ENCODE measurements at places on chromosomes 11 and 22.

GRCh38 chr22:40176921-40177737, 596 bp upstream of the TNRC6B start:
- no peak for DNase-seq

DNA sequence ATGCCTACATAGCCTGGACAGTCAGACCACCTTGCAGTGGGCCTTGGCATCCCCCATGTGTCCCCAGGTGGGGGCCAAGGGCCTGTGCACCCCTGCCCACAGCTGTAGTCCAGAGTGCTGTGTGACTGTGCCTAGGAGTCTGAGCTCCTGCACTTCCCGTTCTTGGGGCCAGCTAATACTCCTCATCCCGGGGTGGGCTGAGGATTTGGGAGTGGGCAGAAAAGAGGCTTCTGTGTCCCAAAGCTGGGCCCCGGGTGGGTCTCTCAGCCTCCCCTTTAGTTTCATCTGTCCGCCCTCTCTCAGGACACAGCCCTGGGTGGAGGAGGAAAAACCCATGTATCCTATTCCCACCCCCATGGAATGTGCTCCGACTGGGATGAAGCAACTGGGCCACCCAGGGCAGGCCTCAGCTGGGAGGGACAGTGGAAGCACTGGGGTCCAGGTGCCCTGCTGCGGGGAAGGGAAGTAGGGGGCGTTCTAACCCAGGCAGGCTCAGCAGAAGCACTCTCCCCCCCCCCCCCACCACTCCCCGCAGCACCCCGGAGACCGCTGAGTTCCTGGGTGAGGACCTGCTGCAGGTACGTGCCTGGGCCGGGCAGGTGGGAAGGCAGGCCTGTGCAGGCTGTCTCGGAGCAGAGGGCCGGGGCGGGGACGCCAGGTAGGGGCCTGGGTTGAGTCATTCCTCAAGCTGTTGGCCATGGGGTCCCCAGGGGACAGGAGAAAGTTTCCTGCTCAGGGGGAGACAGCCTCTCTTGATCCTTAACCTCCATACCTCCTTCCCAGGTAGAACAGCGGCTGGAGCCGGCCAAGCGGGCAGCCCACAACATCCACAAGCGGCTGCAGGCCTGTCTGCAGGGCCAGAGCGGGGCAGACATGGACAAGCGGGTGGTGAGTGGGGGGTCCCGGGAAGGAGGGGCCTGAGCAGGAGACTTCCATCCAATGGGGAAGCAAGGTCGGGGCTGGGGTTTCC, 1.4 kb downstream of the SH3BP1 start:
- DNase-seq, result no peak

- DNase-seq, result no peak
These were observed 213.5 kb downstream of the NTM start for GRCh38 chr11:131583938-131584337.

GRCh38 chr11:94142308-94143281, 14.0 kb downstream of the PANX1 start:
- DNase-seq, result no peak

DNA sequence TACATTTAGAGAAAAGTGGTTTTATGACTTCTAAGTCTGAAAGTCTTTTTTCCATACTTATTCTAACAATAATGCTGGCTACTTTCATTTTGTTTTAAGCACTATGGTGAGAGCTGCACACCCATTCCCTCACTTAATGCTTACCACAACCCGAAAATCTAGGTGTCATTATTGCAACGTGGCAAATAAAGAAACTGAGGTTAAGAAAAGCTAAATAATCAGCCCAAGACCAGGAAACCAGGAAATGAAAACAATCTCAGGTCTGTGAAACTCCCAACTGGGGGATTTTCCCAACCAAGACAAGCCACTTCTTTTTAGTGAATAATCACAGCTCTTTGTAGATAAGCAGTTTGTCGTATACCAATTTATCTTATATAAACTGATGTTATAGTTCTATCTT, 126.3 kb downstream of the SLC1A2 start:
- no peak for DNase-seq

- DNase-seq, result no peak
These were observed 33.3 kb upstream of the KCNJ11 start for GRCh38 chr11:17421781-17422180.

GRCh38 chr22:23915290-23915689, 21.1 kb downstream of the MIF start:
- DNase-seq, result no peak

DNA sequence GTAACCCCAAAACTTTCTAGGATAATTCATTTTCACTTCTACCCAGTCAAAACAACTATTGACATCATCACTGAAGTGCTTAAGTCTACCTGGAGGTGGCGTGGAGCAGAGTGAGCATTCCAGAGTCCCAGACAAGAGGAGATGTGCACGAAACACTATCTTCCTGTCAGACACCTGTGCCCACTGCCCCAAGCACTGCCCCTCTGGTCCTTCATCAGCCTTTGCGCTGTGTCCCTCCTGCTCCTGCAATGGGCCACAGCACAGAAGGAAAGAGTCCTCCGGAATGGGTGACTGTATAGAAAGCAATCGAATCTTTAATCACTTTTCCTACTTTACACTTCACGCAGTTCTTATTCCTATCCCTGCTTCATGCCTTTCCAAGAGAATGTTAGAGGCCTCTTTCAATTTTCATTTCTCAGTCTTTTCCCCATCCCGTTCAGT, 512 bp upstream of the GRIA4 start:
- peak; percentile 36 for DNase-seq

DNA sequence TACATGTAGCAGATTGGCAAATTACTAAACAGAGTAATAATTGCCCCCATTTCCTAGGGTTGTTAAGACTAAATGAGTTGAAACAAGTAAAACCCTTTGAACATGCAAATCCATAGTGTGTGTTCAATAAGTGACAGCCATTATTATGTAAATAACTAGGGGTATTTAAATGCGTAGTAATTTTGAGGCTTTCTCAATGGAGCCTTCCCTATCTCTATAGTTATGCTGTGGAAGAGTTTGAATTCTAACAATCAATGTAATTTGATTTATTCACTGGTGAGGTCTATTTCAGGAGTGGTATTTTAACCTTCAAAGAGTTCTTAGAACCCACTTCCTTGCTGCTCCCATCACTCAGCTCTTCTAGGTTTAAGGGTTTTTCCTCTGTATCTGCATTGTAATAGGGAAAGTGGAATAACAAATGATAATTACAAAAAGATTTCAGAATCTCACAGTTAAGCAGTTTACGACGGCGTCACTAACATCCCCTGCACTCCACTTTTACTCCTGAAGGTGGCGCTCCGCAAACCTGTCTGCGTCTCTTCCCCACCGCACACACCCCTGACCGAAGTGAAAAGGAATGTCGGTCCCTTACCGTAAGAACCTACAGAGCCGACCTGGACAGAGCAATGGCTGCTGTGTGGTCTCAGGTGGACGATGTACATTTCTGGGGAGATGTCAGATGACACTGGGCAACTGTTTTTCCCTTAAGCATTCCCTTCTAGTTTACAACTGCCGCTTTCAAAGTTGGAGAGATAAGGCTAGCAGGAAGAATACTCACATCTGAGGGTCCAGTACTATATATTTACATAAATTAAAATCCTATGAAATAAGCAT, 80.8 kb downstream of the ZC3H12C start:
- peak; percentile 49 for DNase-seq

- DNase-seq, result no peak
These were observed 250.6 kb upstream of the PLET1 start for GRCh38 chr11:112511271-112511670.

- peak; percentile 84 for DNase-seq
These were observed 12.1 kb upstream of the NFAM1 start for GRCh38 chr22:42444077-42444904.

DNA sequence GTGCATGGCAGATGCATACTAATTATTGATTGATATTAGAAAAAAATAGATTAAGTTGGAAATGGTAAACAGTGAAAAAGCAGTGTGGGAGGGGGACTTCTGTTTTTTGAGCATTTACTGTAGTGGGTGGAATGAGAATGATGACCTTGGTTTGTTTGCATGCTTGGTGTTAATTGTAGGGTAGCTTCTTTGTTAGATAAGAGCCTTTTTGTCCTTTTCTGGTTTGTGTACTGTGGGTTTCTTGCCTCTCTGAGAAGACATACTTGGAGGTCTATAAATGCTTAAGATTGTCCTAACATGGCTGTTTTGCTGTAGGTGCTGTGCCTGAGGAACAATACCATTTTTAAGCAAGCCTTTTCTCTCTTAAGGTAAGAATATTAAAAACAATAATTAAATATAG, 17.0 kb downstream of the MRPL48 start:
- DNase-seq, result no peak

DNA sequence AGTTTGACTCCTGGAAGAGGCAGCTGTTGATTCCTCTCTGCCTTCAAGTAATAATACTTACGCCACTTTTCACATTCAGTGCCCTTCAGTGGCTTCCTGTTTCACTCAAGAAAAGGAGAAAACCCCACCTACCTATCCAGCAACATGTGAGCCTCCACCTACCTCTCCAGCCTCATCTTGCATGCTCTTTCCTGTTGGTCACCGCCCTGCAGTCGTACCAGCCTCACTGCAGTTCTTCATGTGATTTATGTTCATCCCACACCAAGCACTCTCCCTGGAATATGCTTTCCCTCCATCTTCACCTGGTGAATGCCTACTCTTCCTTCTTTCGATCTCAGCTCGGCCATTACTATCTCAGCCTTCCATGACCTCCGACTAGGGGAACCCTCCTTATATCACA, 21.8 kb upstream of the YWHAH start:
- DNase-seq, result no peak

DNA sequence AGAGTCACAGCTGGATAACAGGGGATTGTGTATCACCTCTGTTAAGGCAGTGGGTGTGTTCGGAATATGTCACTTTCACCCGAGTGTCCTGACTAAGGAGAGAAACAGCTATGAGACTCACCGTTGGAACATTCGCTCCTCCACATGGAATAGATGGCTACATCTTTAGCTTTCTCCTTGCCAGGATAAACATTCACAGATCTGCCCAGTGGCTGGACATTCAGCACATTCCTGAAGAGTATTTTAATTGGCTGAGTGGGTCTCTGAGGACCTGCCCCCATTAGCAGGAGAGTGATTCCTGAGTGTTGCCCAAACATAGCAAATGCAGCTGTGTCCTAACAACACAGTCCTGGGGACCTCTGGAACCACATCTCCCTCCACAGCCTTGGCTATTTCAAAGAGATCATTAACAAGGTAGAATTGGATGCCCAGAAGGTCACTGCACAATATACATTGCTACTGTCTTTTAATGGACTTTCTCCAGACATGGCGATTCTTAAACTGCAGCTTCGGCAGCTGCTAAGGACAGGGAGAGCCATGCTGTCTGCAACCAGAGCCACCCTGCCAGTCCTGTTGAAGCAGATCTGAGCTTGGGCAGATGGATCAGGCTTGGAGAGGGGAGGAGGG, 435.0 kb upstream of the CADM1 start:
- no peak for DNase-seq

DNA sequence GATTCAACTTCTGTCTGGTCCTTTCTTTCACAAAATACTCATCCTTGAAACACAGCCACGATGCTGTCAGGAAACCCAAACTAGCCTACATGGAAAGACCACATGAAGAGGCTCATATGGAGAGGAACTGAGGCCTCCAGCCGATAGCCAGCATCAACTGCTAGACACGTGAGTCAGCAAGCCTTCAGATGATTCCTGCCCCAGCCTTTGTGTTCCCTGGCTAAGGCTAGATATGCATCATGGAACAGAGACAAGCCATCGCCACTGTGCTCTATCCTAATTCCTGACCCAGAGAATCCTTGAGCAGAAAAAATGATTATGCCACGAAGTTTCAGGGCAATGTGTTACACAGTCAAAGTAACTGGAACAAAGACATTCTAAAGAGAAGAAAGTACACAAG, 75.5 kb downstream of the ENTHD1 start:
- DNase-seq, result no peak

GRCh38 chr22:38638216-38638615, 18.0 kb downstream of the FAM227A start:
- DNase-seq, result no peak

DNA sequence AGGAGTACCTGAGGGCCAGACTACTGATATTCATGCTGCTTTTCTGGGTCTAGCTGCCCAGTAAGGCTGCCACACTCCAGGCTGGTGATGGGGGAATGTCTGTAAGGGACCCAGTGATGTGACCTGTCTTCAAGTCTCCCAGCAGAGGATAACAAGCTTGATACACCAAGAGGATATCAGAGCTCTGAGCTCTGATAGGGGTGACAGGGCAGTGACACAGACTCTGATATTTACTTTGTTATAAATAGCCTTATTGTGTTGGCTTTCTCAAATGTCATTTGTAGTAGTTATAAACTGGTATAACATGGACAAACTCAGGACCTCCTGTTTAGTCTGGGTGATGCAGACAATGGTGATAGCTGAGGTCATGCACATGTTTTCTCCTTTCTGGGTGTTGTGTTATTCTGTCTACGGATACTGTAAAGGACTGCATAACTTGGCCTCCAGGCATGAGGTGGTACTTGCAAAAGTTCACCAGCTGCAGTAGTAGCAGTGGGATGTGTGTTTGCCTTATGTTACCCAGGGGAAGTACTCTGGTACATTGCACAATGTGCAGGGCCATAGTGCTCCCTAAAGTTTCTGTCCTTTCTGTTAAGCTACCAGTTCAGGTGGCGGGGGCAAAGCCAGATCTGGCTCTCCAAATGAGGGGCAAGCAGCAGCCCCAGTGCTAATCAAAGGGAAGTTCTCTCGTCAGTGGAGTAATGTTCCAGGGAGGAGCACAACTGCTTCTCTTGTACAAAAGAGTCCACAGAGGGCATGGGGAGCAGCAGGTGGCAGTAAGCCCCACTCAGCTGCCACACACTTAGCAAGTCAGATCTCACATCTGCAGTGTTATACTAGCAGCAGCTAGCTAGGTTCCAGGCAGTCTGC, 812.2 kb downstream of the JRKL start:
- no peak for DNase-seq

- no peak for DNase-seq
These were observed 15.9 kb upstream of the IGLL5 start for GRCh38 chr22:22871536-22872278.

DNA sequence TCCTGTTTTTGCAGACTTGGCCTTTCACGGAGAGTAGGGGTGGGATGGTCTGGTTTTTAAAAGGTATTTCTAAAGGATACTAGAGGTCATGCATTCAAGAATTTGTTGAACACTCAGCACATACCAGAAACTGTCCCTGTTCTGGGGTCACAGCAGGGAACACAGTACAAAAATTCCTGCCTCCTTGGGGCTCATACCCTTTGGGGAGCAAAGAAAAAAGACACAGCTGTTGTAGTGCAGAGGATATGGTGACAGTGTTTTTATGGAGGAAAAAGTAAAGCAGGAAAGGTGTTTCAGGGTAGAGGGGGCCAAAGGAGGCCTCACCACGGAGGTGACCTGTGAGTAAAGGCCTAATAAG, 8.4 kb downstream of the SLC3A2 start:
- no peak for DNase-seq

GRCh38 chr22:27705408-27706080, 96.0 kb downstream of the MN1 start:
- DNase-seq, result no peak

GRCh38 chr11:1830322-1831223, 4.2 kb upstream of the SYT8 start:
- peak; percentile 30 for DNase-seq

DNA sequence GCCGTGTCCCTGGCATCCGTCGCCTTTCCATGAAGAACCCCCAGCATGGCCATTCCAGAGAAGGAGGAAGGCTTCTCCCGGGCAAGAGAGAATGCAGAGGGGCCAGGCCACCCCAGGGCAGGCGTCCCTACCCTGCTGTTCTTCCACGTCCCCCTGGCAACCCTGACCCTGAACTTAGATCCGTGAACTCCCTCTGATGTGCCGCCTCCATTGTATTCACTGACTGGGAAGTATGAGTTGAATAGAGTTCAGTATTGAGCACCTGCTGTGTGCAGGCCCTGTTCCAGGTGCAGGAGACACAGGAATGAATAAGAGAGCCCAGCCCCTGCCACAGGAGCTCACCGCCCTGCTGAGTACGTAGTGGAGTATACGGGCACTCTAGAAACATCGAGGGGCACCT, 29.1 kb upstream of the RELT start:
- DNase-seq, result no peak

GRCh38 chr11:5303626-5304025, 1.9 kb upstream of the OR51B4 start:
- no peak for DNase-seq
